ENCODE measurements at places on chromosomes 11 and 22. TPM values are rescaled to one million over a fixed set of nuclear protein-coding genes. Genes with fewer than 3 reads are reported as not detected.

- no peak for DNase-seq
These were observed 157.2 kb upstream of the B3GAT1 start for GRCh38 chr11:134569195-134569594.

- DNase-seq, result no peak
These were observed 591.1 kb downstream of the BRD1 start for GRCh38 chr22:49236541-49237075.

GRCh38 chr11:60854140-60854846 is 1.5 kb downstream of the PTGDR2 start:
- DNase-seq, result no peak

GRCh38 chr11:11793073-11793472 is 48.7 kb upstream of the USP47 start:
- DNase-seq, result no peak

GRCh38 chr11:84289381-84289906 is 1003.3 kb upstream of the CCDC90B start:
- no peak for DNase-seq

- no peak for DNase-seq
These were observed 4.8 kb downstream of the PKP3 start for GRCh38 chr11:398826-399225.

- DNase-seq, result no peak
These were observed 138.5 kb downstream of the ARHGAP42 start for GRCh38 chr11:100825626-100826025.

DNA sequence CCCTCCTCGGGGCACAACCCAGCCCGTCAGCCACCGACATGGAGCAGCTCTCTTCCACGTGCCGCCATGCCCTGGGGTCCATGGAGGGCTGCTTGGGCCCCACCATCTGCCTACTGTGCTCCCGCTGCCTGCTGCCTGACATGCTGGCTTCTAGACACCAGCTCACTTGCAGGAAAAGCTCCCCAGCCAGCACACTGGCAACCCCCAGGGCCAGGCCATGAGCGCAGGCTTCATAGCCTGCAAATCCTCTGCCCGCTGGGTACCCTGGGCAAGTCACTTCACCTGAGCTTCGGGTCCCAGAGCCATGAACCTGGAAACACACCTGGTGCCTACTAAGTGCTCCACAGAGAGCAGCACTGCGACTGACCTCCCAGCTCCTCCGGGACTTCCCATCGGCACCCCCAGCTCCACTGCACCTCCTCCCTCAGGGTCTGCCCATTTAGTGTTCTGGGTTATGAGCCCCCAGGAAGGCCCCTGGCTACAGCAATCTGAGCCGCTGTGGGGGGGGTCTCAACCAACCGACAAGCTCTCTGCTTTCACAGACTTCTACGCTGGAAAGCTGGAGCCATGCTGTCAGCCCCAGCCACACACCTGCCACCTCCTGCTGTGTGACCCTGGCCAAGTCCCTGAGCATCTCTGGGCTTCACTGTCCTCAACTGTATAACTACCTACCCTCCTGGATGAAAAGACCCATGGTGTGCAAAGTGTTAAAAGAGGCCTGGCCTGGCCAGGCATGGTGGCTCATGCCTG is 139.2 kb downstream of the CRYBB2 start:
- peak; percentile 32 for DNase-seq

- no peak for DNase-seq
These were observed 127.3 kb downstream of the TENM4 start for GRCh38 chr11:79313530-79313913.

Gene GNG3
- total RNA-seq, result not detected

Gene SH3BP1
- 1.9 TPM for total RNA-seq

Gene MRPL49
- total RNA-seq, result 34.0 TPM

Measured in right cardiac atrium (tissue), 5 donors.